Right cardiac atrium (tissue), 5 donors: ENCODE measurements at places on chromosomes 3 and 15. TPM values are rescaled to one million over a fixed set of nuclear protein-coding genes. Genes with fewer than 3 reads are reported as not detected.

Gene POLR2H
- 37.6 TPM for polyA plus RNA-seq

Gene THBS1
- polyA plus RNA-seq: 38.8 TPM

Gene SCAANT1
- polyA plus RNA-seq: not detected

Gene GABRG3
- polyA plus RNA-seq: under 0.01 TPM

Gene ZSCAN2
- 4.0 TPM for polyA plus RNA-seq

Gene C2CD4B
- 2.8 TPM for polyA plus RNA-seq

Gene ZNF710
- 3.4 TPM for polyA plus RNA-seq

Gene ARGFX
- polyA plus RNA-seq: not detected

Gene GPR171
- polyA plus RNA-seq: 0.34 TPM

Gene FRMD5
- 24.1 TPM for polyA plus RNA-seq

Gene C3orf49
- not detected for polyA plus RNA-seq

Gene STRA6
- 0.25 TPM for polyA plus RNA-seq

Gene SERPINI1
- polyA plus RNA-seq: 6.4 TPM

Gene SMAD6
- 31.6 TPM for polyA plus RNA-seq

Gene CPNE9
- 0.07 TPM for polyA plus RNA-seq

Gene ZNF774
- 2.0 TPM for polyA plus RNA-seq

Gene TTC21A
- 2.0 TPM for polyA plus RNA-seq

Gene IL17RE
- polyA plus RNA-seq: 1.2 TPM

Gene VIPR1
- 10.2 TPM for polyA plus RNA-seq

Gene CCK
- polyA plus RNA-seq: not detected

Gene MRAS
- polyA plus RNA-seq: 184 TPM

Gene COL6A5
- polyA plus RNA-seq: not detected

Gene POLQ
- polyA plus RNA-seq: 0.16 TPM

Gene CD200
- 4.0 TPM for polyA plus RNA-seq

Gene CRABP1
- polyA plus RNA-seq: 0.29 TPM

Gene GATM
- polyA plus RNA-seq: 12.9 TPM

Gene GPR176
- polyA plus RNA-seq: 1.8 TPM
